ENCODE measurements at places on chromosomes 12 and 14. TPM values are rescaled to one million over a fixed set of nuclear protein-coding genes. Genes with fewer than 3 reads are reported as not detected.

Gene NEUROD4
- not detected for total RNA-seq

GRCh38 chr12:33536431-33536830 lies 96.8 kb upstream of the SYT10 start:
- DNase-seq, result no peak

DNA sequence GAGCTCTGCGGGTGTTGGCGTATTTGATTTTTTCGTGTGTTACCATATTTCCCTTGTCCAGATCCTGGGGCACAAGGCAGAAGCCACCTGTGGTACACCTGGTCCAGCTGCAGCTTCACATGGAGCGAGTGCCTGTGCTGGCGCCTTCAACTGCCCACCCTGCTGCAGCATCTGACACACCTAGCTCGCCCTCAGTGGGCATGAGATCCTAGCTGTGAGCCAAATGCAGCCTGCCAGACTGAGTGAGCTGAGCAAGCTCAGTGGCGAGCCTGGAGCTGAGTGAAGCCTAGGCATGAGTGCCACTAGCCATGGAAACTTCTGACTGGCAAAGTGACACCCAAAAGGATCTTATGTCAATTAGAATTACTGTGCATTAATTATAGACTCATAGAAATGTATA lies 1226.8 kb upstream of the FLRT2 start:
- no peak for DNase-seq

Gene GLT8D2
- 6.3 TPM for total RNA-seq

DNA sequence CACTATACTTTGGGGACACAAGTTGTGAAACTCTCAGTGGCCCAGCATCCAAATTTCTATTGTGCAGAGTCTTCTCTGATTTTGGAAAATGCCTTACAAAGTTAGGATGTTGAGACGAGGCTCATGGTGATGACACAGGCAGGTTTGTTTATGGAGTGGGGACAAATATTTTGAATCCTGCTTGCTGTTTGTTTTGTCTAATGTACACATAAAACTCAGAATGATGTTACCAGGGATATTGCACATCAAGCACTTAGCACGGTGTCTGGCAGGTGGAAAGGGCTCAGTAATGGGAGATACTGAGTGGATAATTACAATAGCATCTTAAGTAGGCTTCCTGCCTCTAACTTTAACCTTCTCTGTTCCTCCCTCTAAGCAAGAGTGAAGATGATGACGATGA lies 628.9 kb upstream of the TBX3 start:
- no peak for DNase-seq

GRCh38 chr12:16062611-16063010 lies 151.5 kb downstream of the DERA start:
- DNase-seq, result no peak

- DNase-seq, result no peak
These were observed 85.9 kb downstream of the CRADD start for GRCh38 chr12:93762912-93763553.

DNA sequence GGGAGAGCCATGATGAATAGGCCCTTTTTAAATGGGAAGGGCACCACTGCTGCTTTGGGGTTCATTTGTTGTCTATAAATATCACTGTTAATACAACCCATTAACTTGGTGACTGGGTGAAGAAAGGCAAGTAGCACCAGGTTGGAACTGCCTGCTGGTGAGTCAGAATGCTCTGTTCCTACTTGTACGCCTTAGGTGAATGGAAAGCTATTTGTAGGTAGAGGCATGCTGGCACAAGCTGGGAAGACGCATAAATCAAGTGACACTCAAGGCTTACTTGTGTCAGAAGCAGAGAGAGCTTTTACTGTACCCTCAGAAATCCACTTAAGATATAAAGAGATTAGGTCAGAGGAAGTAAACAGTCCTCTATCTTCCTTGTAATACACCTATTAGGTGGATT lies 142.5 kb downstream of the TMX1 start:
- DNase-seq, result no peak

DNA sequence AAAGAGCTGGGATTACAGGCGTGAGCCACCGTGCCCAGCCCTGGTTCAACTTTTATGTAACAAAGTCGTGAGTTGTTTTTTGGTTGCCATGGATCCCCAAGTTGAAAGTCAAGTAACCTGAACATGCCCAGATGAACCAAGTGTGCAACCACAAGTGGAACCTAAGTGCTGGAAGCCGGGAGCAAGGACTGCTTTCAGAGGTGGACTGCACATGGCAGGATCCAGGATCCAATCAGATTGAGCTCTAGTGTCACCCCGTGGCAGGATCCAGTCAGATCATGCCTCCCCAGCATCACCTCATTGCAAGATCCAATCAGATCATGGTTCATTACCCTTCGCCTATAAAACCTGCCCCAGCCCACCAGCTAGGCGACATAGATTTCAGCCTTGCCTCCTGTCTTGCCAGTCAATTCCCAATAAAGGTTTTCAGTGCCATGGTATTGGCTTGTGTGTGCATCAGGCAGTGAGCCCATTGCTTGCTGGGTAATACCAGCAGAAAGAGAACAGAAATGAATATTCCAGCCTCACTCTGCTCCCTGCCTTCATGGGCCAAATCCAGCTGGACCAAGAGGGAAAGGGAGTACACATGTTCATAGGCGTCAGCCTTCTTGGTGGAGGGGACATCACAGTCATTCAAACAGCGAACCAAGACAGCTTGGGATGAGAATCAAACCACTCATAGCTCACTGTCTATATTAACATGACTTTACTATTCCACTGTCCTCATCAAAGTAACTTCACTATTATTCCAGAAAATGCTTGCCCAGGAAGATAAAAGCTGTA lies 43.6 kb upstream of the VASH1 start:
- DNase-seq, result no peak

DNA sequence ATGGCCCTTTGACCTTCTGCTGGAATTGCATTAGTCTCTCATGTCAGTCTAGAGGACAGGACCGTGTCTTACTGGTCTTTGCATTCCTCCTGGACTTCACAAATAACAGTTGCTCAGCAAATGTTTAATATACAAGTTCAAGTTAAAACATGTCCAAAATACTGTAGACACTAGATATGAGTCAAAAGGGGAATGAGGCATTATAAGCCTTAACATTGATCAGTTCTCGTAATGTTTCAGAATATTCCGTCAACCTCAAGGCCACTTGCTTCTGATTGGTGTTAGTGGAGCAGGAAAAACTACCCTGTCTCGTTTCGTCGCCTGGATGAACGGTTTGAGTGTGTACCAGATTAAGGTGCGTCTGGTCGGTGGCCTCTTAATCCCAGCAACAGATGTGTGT lies 59.9 kb downstream of the HSP90AA1 start:
- DNase-seq, result no peak

Gene TMEM52B
- total RNA-seq, result 0.38 TPM

Gene CCDC177
- total RNA-seq, result 0.08 TPM

GRCh38 chr12:54051874-54052437 lies 1.7 kb upstream of the HOXC4 start:
- no peak for DNase-seq

DNA sequence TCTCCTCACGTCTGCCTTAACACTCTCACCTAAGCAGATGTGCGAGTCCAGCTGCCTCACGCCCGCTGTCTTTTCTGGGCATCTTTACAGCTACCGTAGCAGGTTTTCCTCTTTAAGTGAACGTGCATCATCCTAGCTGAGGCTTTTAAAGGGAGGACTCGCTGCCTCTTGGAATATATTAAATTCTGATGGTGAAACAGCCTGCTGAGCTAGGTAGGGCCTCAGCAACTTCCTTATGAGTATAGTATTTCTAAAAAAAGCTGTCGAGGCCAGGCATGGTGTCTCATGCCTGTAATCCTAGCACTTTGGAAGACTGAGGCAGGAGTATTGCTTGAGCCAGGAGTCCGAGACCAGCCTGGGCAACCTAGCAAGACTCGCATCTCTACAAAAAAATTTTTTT lies 32.2 kb downstream of the TESC start:
- DNase-seq, result no peak

- DNase-seq, result peak; percentile 47
These were observed 22.9 kb downstream of the JKAMP start for GRCh38 chr14:59507063-59507751.

Gene ITGB7
- 2.8 TPM for total RNA-seq

DNA sequence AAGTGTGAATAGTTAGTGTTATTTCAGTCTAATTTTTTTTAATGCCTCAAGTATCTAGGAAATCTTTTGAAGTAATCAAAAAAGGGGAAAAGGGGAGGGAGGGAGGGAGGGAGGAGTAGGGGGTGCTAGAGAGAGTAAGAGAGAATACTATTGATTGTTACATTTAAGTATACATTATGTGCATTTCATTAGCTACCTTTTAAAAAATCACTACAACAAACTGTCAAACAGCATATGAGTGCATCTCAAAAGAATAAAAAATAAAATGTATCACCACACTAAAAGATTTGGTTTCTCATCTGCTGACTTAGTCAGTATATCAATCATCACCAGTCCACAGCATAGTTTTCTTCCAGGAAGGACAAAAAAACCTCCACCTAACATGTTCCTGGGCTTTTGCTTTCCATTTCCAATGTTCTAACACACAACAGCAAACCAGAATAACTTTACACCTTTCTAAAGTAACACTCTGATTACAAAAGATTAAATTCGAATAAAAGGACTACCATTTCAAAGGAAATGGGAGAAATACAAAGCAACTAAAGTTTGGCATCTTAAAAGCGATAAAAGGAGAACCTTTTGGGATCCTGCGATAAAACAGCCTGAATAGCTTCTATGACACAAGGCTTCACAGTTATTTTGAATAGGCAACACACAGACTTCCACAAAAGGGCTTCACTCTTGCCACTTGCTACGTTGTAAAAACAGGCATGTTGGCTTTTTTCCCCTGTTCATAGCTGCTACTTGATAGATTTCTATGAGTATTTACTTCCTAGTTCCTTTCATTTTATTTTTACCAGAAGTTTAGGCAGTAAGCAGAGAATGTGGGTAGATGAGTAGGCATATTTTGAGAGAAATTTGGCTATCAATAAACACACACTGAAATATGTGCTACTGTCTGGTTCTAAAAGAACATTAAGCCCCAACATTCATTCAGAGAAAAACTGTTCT lies 160.9 kb downstream of the EPS8 start:
- DNase-seq, result no peak

GRCh38 chr12:4044736-4045730 lies 171.8 kb upstream of the PARP11 start:
- no peak for DNase-seq

DNA sequence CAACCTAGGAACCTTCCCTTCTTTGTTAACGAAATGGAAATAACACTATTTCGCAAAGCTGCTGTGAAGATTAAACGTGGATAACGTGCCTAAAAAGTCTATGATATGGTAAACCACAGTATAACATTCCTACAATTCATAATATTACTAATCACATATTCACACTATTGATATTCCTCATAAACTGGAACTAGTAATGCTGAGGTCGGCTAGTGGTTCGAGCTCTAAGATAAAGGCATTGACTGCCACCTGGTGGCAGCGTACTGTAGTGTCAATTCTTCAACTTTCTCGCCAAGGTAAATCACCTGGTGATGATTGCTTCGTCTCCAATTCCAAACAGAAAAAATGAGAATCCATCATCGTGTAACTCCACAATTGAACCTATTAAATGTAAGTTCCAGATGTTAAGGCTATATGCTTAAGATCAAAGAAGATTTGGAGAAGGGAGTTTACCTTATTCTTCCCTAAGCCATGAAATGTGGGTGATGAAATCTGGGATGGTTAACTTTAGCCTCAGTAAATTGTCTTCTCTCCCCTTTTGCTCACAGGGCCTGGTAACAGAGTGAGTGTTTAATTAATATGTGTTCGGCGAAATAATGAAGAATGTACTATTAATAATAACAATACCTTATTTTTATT lies 197.5 kb upstream of the TMEM132C start:
- peak; percentile 64 for DNase-seq

- DNase-seq, result no peak
These were observed 335.5 kb downstream of the NUAK1 start for GRCh38 chr12:105803292-105803691.

Gene TDG
- total RNA-seq, result 18.6 TPM

Gene RHOJ
- 7.8 TPM for total RNA-seq

DNA sequence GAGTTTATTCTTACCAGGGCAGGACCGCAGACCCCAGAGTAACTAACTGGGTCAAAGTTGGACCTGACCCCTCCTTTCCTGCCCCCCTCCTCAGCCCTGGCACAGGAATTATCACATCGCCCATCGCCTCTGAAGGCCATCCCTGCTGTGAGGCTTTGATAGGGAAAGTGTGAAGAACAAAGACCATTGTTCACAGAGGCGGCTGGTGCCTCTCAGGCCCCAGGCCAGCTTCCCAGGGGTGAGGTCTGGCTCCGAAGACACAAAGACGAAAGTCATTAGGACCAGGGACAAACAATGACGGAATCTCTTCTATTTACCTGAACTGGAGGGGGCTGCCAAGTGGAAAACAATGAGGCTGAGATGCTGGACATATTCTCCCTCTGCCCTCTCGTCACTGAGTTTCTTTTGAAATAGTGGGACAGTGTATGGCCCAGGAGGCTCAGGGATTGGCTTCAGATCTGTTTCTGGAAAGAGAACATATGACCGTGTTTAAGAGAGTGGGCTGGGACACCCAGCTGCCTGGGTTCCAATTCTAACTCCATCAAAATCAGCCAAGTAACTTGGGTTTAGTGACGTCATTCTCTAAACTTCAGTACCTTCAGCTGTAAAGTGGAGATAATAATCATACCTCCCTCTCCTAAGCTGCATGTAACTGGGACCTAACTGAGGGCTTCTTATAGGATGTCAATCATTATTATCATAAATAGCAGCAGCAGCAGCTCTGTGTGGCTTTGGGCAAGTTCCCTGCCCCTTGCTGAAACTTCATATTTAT lies 769.4 kb downstream of the MED13L start:
- no peak for DNase-seq

Data from adrenal gland (tissue), 19 donors.